NCI-H1092 (cell line): ENCODE measurements at places on chromosomes 5 and 9.

GRCh38 chr5:156385416-156385815 lies 58.5 kb downstream of the SGCD start:
- DNase-seq: no peak

DNA sequence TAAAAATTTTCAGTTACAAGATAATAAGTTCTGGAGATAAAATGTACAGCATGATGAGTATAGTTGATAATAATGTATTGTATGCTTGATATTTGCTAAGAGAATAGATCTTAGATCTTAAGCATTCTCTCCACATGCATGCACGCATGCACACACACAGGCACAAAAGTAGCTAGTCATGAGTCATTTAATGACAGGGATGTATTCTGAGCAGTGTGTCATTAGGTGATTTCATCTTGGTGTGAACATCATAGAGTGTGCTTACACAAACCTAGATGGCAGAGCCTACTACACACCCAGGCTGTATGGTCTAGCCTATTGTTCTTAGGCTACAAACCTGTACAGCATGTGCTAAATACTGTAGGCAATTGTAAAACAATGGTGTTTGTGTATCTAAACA lies 124.2 kb downstream of the PTTG1 start:
- no peak for DNase-seq

GRCh38 chr5:33565324-33565723 lies 124.6 kb downstream of the TARS1 start:
- DNase-seq: no peak

- no peak for DNase-seq
Measured at GRCh38 chr5:20286512-20286911, 298.5 kb upstream of the CDH18 start.

GRCh38 chr5:116759860-116760640 lies 185.4 kb upstream of the SEMA6A start:
- no peak for DNase-seq

- DNase-seq: no peak
Measured at GRCh38 chr5:161273410-161273809, 273.1 kb downstream of the GABRB2 start.

DNA sequence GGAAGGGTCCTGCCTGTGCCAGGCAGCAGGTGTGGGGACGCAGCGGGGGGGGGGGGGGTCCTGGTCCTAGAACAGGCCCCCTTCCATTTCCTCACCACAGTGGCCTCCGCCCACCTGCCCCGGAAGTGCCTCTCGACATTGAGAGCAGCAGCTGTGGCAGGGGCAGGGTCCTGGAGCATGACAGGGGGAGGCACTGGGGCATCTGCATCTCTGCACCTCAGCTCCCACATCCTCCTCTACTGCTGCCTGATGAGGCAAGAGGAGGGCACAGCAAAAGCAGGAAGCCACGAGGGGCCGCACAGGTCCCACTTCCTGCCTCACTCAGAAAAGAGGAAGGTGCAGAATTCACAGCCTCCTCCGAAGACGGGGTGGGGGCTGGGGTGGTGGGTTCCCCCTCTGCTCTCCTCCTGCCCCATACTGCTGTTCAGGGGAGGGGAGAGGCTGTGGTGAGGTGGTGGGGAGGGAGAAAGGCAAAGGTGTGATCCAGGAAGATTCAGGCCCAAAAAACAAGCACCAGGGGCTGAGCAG lies 14.8 kb downstream of the AKNA start:
- DNase-seq: no peak

DNA sequence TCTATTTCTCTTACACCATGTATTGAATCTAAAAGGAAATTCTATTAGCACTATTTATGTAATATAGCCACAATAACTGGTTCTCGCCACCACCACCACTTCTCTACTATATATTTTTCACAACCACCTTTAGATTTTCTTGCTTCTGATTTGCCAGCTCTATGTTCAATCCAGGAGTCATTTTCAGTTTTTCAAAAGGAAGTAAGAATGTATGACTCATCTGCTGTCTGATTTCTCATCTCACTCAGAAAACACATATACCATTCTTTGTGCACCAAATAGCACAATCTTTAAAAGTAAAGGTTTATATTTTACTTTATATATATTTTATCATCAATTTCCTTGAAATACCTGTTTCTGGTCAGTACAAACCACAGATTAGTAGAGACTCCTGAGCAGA lies 1127.5 kb downstream of the TAF11L14 start:
- DNase-seq: no peak

DNA sequence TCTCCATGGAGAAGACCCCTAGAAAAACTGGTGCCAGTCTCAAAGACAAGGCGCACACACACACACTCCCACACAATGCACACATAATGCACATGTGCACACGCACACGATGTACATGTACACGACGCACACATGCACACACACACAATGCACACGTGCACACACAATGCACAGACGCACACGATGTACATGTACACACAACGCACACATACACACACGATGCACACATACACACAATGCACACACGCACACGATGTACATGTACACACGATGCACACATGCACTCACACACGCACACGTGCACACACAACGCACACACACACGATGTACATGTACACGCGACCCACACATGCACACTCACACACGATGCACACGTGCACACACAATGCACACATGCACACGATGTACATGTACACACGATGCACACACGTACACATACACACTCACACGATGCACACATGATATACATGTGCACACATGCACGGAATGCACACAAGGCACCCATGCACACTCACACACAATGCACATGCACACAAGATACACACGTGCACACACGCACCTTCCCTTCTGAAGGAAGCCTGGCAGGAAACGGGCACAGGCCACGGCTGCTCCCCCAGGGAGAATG lies 76.5 kb downstream of the VAV2 start:
- DNase-seq: no peak

GRCh38 chr9:81073821-81074220 lies 615.5 kb downstream of the TLE1 start:
- DNase-seq: no peak

- no peak for DNase-seq
Measured at GRCh38 chr9:89455356-89455824, 42.5 kb downstream of the SEMA4D start.

GRCh38 chr5:135821061-135821801 lies 13.2 kb upstream of the SLC25A48 start:
- peak; percentile 37 for DNase-seq

DNA sequence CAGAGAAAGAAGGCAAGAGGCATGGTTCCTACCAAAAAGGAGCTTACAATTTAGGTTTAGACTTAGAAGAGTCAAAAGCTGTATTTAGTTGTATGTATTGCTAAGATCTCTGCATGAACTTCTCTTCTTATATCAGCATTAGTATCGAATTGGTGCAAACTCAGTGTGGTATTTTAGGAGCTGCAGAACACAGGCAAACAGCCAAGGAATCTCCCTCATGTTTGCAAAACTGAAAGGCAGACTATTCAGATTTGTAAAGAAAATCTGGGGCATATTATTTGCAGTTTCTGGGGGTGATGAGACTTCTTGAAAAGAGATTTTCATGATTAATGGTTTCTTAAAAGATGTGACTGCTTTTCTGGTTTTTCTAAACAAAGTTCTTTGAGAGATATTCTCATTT lies 252.7 kb downstream of the CEMIP2 start:
- no peak for DNase-seq

DNA sequence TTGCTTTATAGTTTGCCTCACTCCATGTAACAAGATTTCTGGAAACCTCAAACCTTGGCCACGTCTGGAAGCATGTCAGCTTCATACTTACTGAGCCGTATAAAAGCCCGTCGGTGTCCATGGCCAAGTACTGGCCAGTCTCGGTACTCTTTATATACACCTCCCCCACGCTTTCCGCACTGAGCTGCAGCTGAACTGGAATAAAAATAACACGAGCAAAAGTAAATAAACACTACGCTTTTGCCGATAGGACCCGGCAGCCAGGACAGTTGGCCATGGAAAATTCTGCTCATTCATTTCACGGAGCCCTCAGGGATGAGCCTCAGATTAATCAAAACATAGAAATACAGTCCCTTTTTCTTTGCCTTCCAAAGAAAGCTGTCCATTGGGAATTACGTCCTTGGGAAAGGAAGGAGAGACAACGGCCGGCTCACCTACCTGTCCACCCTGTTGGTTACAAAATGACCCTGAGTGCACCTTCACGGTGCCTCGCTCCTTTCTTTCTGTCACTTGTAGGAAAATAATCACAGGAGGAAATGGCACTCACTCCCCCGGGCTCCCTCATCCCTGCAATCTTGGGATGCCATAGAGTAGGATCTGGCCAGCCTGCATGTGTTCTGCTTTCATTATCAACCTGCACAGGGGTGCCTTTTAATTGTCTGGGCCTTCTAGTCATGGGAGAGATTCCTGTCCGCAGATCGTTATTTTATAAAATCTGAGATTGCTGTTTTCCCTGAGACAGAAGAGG lies 85.1 kb downstream of the FGF1 start:
- DNase-seq: no peak

DNA sequence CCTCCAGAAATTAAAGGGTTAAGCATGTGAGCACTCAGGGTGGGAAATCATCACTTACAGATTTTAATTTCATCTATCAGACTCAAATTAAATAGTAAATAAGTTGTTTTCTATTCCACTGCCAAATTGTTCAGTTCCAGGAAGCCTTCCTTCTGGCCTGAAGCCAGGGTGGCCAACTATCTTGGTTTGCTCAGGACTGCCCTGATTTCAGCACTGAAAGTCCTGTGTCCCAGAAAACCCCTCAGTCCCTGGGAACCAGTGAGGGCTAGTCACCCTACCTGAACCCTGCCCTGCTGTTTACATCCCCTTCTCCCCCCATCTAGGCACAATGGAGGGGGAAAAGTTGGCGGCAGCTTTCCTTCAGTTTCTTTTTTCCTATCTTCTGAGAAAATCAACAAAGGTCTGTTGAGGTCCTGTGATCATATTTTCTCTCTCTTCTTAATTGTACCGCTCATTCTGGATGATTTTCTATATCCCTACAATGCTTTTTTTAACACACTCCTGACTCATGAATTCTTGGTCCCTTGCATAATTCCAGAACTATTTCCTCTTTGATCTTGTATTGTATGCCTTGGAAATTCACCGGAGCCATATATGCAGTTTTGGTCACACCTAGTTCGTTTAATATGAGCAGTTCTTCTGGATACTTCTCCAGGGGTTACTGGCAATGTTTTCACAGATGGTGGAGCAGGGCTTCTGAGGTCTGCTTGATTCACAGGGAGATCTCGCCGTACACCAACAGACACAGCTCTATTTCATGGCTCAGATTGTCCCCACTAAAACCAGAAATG lies 103.8 kb downstream of the MAP1B start:
- no peak for DNase-seq

DNA sequence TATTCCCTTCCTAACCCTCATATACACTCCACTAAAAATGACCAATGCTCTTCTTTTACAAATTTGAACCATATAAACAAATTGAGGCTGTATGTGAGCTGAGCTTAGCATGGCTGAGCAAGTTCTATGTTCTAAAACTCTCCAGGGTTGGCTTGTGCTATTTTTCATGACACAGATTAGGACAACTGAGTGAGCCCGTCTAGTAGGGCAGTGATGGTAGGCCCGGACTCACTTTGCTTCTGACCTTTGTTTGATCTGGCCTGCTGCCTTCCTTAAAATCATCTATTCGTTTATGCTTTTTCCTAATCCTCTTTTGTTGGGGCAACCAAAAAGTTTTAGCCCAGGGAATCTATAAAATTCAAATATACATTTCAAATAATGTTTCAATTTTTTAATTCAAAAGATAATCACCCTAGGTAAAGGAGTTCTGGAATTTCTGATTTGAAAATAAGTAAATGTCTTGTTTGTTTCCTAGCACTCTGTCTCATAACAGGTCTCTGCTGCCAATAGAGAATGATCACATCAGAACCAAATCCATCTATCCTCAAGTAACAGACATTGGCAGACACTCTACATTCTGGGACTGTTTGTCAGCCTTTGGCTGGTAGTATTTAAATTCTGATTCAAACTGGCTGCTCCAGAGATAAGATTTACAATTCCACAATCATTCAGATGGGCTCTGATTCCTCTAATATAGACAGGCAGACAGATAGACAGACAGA lies 217.0 kb upstream of the TARS1 start:
- DNase-seq: no peak

DNA sequence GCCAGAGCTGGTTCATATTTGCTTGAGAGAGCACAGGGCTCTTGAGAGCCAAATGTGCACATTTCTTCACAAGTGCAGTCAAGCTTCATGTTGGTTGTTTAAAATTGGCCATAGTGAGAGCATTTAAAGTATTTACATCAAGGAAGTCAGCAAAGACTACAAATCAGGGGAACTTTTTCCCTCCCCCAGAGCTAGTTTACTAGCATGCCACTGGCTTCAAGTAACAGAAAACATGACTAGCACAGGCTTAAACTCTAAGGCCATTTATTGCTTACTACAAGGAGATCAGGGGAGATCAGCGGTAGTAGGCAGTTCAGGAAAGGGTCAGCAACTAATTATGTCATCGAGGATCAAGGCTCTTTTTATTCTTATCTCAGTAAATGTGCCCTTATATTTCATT lies 11.0 kb upstream of the CCDC171 start:
- no peak for DNase-seq

DNA sequence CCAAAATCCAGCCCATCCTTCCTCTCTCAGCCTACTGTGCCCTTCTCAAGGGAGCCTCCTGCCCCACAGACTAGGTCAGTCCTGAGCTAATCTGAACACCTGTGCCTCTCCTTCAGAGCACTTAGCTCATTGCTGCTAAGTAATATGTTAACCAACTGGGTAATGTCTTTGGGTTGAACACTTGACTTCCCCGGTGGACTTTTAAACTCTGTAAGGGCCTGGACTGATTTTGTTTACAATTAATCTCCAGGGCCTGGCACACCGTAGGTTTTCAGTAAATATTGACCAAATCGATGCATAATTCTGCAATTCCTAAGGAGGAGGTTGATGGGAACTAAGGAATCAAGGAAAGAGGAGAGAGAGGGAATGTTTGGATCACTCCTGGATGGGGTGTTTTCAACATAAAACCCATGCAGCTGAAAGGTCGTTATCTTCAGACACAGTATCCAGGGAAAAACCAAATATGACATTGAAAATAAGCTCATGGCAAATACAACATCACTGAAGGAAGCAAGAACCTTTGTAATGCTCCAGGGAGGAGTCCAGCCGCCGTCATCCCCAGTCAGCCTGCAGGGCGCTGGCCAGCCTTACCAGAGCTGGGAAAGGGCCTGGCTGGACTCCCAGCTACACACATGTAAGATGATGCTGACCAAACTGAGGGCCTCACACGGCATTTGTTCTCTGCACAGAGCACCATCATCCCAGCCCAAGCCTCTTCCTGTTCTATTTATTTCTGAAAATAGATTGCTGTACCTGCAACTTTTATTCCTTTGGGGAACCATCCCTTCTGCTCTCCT lies 166.3 kb downstream of the C5orf15 start:
- peak; percentile 12 for DNase-seq

GRCh38 chr5:142572006-142572405 lies 113.9 kb downstream of the FGF1 start:
- no peak for DNase-seq

- DNase-seq: no peak
Measured at GRCh38 chr5:53291528-53291927, 182.0 kb upstream of the MOCS2 start.

DNA sequence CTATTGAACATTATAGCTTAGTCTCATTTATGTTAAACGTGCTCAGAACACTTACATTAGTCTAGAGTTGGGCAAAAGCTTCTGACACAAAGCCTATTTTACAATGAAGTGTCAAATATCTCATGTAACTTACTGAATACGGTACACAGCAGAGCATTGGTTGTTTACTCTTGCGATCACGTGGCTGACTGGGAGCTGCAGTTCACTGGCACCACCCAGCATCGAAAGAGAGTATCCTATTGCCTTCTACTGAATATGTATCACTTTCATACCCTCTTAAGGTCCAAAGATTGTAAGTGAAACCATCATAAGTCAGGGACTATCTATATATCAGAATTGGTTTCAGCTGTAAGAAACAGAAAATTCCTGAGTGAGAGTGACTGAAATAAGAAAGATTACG lies 42.6 kb upstream of the OSMR start:
- no peak for DNase-seq
